T1000 (cell line): ENCODE measurements at places on chromosomes 1 and 21.

DNA sequence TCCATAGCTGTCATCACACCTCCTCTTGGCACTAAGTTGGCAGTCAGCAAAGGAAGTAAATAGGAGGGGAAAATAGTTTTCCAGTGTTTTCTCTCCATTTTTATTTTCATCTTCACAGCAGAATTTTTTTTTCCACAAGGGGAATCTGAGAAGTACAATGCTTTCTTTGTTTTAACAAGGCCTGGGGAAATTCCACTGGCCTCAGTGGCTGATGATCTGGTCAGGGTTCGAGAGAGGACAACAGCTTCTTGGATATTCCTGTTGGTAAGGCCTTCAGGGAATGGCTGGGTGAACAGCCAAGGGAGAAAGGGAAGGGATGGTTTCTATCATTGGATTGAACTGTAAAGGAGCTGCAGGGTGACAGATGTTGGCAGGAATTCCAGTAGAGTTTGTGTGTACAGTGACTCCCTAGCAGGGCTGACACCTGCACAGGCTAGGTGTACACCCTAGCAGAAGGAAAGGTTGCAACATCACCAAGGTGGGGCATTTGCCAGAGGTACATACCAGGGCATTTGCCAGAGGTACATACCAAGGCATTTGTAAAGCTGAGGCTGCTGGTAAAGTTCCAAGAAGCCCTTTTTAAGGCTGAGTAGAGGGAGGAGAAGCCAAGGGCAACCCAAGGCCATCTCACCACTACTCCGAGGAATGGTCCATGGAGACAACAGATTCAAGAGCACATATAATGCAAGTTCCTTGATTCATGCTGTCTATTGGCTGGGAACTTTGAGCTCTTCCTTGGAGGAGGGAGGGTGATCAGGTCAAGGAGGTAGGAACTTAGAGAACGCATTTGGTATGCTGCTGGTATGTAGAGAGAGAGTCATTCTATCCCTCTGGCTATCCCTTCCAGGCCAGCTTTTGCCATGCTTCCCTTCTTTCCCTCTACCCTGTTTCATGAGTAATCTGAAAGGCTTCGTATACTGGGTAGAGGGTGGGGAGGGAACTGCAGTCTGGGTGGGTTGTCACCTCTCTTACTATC is 3.1 kb downstream of the GJA5 start:
- no peak for DNase-seq

DNA sequence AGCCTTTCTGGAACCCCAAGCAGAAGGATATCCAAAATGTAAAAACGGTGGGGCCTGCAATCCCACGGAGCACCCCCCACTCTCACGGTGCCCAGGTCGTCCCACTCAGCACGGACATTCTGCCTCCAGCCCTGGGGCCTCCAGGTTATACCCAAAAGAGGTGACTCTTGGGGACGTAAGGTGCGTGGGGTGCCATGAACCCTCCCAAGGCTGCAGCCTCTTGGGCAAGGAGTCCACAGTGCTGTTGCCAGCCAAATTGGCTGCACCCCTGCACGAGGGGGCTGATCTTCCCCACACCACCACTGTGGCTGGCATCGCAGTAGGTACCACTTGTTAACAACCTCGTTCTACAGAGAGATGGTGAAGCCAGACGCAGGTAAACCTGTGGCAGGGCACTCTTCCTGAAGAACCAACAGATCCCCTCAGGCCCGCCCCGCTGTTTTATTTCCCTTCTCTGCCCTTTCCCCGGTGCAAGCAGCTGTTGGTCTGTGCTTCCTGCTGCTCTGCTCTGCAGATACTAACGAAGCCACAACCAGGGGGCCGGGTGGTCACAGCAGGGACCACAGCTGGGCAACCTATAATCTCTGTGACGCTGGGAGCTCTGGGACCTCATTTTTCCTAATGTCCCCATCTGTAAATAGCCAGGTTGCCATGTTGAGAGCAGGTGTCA is 8.7 kb downstream of the TFF3 start:
- DNase-seq = no peak

DNA sequence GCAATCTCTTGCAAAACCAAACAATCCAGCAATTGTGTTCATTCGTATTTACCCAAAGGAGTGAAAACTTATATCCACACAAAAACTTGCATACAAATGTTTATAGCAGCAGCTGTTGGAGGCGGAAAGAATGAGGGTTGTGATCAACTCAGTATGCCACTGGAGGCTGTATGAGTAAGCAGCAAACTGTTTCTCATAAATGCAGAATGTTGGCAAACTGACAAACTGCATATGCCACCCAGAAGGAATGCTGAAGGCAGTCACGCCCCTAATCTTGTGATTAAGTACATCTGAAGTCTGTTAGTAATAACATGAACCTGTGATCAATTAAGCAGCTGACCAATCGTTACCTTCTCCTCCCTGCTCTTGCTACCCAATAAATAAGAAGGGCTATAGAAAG is 60.5 kb upstream of the CR2 start:
- DNase-seq = peak; percentile 85

DNA sequence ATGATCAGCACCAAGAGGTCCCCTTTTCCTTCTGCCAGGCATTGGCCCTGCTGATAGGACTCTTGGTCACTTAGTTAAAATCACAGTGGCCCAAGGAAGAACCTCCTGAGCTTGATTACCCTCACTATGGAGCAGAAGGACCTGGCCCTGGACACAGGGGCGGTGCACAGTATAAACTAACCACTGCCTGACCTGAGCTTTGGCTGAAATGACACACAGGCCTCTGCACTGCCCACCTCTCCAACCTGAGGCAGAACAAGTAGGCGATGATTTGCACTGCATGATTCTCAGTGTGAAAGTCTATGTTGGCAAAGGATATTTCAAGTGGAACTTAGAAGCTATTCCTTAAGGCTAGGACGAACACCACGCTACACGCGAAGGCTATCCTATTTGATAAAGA is 48.5 kb downstream of the CAPN2 start:
- DNase-seq = no peak

DNA sequence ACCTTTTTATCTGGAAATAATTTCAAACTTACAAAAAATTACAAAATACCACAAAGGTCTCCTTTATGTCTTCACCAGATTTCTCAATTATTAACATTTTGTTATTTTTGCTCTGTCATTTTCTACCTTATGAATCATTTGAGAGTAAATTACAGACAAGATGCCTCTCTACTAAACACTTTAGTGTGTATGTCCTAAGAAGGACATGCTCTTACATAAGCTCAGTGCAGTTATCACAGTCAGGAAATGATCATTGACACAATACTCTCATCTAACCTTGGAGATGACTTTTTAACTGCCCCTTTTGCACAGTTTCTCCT is 378.9 kb upstream of the RUNX1 start:
- no peak for DNase-seq

DNA sequence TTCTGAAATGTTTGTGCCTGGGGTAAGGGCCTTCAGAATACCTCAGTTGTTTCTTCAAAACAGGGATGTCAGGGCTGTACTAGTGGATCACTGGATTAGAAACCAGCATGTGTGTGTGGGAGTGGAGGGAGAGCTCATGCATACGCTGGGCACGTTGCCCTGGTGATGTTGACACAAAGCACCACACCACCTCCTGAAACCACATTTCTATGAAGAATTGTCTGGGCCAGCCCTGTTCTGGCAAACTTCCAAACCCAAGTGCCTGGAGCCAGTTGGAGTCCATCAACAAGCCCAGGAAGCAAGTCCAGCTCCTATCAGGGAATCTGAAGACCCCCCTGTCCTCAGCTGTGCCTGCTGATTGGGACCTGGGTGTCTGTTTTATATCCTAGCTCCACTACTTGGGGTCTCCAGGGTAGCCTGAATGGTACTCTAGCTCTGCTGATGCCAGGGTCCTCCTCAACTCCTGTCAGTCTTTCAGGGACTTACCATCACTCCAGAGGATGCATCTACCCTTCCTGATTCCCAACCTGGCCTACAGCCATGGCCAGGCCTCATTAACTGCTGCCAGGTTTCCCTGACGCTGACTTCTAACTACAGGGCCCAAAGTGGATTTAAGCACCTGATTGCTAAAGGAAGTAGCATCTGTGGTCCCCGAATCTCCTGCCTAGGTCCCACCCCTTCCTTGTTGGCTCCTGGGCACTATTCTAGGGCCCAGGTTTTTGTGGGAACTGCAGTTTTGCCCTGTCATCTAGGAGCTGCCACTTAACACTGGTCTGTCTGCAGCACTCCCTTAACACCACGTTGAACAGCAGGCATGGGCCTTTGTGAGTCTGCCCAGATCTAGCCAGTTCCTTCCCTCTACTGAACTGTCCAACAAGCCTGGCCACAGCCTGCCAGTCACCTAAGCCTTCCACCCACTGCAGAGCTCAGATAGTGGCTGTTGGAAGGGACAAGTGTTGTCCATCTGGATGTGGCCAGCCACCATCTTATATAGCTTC is 45.5 kb downstream of the LPAR3 start:
- DNase-seq = peak; percentile 77

GRCh38 chr1:155591770-155592169 is 18.2 kb upstream of the MSTO1 start:
- no peak for DNase-seq

- no peak for DNase-seq
These were observed 183.9 kb upstream of the VAMP3 start for GRCh38 chr1:7587108-7587772.

DNA sequence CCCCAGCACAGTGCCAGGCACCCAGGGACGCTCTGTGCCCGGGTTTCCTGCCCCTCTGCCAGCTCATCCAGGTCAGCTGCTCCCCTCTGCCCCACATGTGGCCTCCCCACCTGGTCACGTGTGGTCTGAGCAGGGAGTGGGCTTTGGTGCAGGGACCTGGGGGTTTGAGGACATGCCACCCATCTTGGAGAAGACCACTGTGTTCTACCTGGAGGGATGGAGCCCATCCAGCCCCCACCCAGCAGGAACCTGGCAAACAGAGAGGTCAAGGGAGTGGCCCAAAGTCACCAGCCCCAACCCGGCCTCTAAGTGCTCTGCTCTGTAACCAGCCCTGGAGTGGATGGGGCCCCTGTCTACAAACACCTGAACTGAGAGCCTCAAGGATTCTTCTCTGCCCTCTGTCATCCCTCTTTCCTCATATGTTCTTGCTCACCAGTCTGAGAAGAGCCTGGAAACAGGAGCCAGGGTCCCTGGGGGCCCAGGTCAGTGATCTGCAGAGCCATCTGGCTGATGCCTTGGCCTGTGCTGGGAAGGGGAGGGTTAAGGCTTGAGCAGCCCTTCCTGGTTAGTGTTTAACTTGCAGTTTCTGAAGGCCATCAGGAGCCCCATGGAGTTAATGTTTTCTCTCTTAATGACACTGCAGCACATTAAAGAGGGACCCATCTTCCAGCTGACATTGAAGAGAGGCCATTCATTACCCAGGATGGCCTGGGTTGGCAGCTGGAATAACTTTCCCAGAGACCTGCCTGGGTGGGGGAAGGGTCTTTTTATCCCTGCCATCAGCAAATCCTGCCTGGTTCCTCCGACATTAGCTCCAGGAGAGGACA is 235.4 kb downstream of the PTPRU start:
- DNase-seq = no peak

GRCh38 chr1:70583522-70583921 is 172.5 kb downstream of the CTH start:
- DNase-seq = no peak

DNA sequence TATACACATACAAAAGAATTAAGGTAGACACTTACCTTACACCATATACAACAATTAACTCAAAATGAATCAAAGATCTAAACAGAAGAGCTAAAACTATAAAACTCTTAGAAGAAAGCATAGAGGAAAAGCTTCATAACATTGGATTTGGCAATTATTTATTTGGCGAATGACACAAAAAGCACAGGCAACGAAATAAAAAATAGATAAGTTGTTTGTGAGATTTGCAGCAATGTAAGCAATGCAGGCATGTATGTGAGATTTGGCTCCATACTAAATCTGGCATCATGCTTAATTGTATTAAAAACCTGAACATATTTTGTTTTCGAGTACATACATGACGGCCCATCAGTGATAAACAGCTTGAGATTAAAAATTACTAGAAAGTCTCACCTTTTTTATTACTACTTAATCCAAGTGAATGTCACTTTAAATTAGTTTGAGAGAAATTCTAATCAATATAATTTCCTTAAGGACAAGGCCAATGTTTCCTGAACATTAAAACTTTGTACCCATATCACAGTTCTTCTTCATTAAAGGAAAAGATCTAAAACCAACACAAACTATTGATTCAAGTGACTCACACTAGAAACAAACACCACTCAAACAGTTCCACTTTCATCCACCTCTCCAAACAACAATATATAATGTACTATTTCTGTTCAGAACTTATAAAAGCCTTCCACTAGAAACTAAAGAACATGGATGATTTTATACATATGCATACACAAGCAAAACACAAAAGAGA is 23.1 kb upstream of the TMEM125 start:
- no peak for DNase-seq

- no peak for DNase-seq
These were observed 28.1 kb upstream of the IL10 start for GRCh38 chr1:206800411-206800810.

DNA sequence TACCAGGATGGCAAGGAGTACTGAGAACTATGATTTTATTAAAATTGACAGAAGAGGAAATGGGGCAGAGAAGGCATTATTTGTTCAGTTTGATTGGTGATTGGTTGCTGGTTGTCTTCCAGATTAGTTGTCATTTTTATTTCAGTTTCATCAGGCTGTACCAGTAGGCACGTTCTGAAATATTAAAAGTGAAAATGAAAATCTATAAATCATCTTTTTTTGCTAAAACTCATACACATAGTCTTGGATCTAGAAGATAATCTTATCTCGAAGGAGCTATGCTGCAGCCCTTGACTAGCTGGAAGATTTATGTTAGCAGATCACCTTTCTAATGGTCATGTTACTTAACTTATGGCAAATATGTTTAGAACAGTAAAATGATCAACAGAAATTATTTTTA is 29.0 kb downstream of the NEK7 start:
- DNase-seq = no peak

DNA sequence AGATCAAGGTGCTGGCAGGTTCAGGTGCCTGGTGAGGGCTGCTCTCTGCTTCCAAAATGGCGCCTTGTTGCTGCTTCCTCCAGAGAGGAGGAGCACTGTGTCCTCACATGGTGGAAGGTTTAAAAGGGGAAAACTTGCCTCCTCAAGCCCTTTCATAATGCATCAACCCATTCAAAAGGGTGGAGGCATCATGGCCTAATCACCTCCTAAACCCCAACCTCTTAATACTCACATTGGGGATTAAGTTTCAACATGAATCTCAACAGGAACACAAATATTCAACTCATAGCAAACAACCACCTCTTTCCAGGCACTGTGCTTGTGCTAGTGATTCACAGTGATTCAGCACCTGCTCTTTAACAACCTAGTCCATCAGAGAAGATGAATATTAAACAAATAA is 4.2 kb downstream of the S100A12 start:
- DNase-seq = no peak

GRCh38 chr1:53462193-53462592 is 3.0 kb downstream of the DMRTB1 start:
- no peak for DNase-seq

DNA sequence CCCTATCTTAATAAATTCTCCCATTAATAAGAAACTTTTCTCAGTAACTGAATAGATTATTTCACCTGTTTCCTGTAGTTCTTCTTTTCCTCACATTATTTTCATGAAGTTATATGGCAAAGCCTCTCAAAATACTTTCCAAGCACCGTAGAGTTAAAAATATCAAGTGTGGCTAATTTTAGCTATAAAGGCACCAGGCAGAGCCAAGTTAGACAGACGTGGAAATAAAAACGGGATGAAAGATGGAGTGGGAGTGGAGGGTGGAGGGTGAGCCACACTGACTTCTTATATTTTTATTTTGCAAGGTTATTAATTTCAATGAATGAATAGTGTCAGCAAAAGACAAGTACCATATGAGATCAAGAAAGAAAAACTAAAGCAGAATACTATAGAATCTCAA is 71.7 kb downstream of the ENAH start:
- no peak for DNase-seq
